Renal cortical epithelial cell (primary cell): ENCODE measurements at places on chromosomes 16 and 17. TPM values are rescaled to one million over a fixed set of nuclear protein-coding genes. Genes with fewer than 3 reads are reported as not detected.

DNA sequence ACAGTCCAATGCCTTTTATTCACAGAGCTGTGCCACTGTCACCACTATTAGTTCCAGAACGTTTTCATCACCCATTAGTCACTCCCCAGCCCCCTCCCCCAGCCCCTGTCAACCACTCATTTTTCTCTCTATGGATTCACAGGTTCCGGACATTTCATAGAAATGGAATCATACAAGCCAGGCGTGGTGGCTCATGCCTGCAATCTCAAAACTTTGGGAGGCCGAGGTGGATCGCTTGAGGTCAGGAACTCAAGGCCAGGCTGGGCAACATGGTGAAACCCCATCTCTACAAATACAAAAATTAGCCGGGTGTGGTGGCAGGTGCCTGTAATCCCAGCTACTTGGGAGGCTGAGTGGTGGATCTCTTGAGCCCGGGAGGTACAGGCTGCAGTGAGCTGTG lies 759 bp upstream of the PAM16 start:
- no peak for DNase-seq

DNA sequence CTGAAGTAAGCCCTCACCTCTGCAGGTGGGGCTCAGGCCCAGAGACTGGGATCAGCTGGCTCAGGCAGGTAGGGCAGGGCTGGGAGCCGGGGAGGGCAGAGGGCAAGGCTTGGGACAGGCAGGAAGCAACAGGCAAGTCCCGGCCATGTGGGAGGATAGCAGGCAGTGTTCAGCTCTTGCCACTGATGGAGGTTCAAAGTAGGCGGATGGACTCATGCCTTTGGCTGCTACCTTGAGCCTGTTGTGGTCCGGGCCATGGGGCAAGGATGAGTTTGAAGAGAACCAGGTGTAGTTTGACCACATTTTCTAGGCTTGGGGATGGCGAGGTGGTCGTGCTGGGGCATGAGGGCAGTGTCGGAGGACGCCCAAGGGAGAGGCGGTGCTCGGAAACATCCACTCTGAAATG lies 2.7 kb downstream of the PRCD start:
- no peak for DNase-seq

DNA sequence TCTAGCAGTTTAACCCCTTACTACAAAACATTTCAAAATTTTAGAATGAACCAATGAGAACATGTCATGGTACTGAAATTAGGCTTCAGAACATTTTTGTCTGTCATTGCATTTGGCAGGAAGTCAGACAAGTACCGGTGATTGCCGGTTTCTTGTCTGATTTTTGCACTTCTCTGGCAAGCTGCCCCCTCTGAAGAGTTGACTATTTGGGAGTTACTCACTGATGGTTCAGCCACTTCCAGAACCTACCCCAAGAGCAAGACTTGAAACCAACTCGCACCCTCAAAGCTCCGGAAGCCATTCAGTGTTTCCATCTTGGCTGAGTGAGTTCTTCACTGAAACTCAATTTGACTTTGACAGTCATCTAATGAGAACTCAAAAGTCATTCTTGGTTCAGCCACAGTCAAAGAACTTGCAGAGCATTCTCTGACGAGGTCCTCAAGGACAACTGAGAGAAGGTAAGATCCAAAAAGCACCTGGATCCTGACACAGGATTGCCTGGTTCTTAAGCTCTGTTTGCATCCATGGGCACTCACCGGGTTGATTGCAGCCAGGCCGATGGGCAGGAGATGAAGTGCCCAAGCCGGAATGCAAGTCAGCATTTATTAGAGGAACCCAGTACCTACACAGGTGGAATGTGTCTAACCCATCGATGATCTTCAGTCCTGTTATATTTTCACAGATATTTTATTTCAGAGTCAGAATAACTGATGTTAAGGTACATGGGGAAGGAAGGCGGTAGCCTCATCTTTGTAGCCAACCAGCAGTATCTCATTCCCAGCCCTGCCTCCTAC lies 93.6 kb downstream of the USP22 start:
- no peak for DNase-seq

The CSH2 gene
- not detected in 2 replicates for total RNA-seq
